ENCODE measurements at places on chromosomes 12 and 14.
A peak's percentile ranks its signal among the peaks of the same experiment; 100 is the strongest.

DNA sequence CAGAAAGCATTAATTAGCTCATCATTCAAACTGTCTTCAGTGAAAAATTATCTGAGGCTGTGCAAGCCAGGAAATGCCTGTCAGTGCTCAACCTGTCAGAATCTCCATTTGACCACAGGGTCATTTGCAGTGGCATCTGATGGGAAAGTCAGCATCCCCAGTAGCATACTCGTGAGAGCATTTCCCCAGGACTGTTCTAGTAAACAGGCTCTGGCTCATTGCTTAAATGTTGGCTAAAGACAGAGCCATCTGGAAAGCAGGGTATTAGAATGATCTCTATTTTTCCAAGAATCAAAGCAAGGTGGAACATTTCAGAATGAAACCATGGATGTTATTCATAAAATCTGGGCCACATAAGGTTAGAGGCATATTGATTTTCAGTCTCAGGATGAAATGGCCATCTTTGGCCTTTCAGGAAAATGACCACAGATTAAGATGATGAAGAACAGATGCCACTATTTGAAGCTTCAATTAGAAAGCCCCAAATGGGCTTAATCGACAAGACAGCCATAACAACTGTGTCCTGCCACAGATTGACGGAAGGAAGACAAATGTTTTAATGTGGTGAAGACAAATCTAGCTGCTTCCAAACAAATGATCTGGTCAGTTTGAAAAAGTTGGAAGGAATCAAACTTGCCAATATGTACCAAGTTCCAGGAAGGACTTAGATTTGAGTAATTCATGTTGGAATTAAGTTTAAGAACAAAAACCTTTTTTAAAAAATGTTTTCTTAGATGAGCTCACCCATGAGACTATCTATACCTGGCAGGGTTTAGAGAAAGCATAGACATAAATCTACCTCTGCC is 94.0 kb upstream of the FAR2 start:
- peak; percentile 22 for DNase-seq

GRCh38 chr12:43579206-43579605 is 27.2 kb upstream of the ADAMTS20 start:
- DNase-seq: peak; percentile 16

DNA sequence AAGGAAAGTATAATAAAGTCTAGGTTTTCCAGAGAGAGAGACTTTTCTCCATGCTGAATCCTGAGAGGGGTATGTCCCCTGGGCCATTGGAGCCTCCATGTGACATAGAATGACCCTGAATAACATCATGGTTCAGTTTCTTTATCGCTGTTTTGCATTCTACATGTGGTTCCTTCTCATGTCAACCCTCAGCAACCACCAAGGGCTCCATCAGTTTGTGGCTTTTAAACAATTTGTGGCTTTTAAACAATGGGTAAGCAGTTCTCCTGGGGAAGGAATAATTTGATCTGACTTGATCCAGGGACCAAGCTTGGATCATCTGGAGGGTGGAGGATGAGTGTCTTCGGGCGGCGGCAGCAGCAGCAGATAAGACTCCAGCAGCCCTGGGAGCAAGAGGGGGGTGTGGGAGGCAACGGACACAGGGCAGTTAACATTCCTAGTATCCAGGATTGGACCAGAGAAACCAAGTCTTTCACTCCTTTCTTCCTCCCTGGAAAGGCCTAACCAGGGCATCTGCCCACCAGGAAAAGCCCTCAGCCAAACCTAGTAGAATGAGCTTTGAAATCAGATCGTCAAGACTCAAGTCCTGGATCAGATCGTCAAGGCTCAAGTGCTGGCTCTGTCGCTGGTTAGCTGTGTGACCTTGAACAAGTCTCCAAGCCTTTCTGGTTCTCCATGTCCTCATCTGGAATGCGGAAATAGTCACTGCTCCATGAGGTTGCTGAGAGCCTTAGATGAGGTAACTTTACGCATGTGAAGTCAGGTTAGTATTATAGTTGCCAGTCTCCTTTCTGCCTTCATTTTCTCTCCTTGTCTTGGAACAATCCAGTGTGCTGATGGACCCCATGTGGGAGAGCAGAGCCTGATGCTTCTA is 27.8 kb upstream of the FAM222A start:
- DNase-seq: no peak

DNA sequence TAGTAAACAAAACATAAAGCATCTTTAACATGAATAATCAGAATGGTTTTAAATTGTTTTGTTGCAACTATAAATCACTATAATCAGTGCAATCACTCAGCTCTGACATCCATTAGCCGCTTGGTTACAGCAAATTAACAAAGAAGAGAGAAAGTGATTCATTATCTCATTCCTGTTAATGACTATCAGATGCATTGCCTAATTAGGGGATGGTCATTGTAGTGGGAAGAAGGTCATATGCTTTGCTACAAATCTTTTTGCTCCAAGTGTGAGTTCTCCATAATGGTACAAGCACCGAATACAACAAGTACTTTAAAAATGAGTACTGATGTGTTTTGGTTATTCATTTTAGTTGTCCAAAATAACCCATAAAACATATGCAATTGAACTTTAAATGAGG is 272.0 kb downstream of the AKAP6 start:
- DNase-seq: no peak

DNA sequence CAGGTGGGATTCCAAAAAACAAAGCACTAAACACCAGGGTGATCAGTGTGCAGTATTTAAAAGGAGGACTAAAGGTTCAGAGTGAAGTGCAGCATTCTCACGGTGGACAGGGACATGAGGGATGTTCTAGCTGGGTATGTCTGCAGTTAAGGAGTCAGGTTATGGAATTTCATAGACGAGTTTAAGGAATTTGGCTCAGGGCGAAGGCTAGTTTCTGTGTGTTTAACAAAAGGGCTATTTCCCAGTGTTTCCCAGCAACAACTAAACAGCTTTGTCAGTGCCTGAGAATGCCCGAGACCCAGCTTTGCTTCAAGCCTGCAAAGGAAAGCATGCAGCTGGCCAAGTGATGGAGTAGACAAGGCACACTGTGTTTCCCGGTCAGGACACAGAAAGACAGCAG is 7.0 kb downstream of the KRT1 start:
- peak; percentile 16 for DNase-seq

DNA sequence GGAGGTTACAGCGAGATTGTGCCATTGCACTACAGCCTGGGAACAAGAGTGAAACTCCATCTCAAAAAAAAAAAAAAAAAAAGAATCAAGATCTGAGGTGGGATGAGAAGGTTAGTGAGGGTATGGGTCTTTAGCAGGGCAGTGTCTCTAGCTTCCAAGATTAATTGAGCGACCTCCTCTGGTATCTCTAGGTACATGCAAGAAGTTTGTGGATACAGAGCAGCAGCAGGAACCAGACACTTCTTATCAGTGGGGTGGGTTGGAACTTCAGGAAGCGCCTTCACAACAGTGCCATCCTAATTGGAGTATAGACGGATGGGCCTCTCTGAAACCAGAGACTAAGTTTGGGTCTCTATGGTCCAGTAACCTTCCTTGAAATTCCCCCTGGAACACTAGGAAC is 51.9 kb upstream of the CISTR start:
- DNase-seq: no peak

- peak; percentile 98 for DNase-seq
These were observed 244.4 kb downstream of the ZFP36L1 start for GRCh38 chr14:68548194-68549076.

DNA sequence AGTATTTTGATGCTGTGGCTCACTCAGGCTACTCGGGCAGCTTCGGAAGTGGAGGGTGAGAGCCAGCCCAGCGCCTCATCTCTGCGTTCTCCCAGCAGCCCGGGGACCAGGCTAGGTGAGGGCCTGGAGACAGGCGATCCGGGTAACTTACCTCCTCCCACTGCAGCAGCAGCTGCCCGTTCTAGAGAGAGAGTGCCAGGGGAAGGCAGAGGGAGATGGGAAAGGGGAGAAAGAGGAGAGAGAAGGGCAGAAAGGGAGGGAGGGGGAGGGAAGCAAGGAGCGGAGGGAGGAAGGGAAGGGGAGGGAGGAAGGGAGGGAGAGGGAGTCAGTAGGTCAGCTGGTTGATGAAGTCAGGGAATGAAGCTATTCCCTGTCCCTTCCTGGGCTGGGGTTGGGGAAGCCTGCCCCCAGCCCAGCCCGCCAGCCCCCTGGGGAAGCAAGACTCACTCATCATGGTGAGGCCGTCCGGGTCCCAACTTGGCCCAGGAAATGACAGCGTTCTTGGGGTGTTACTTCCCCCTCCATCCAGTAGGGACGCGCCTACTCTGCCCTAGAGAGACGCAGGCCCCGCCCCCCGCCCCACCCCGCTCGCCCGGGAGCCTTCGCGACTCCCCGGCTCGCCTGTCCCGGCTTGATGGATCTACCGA is at the start of gene IFI27L2:
Gene IFI27L2 (minus strand): TSS at position 494 of the 647 bp plus-strand sequence. CDS start 40 bp downstream, at position 454.
- DNase-seq: peak; percentile 88

DNA sequence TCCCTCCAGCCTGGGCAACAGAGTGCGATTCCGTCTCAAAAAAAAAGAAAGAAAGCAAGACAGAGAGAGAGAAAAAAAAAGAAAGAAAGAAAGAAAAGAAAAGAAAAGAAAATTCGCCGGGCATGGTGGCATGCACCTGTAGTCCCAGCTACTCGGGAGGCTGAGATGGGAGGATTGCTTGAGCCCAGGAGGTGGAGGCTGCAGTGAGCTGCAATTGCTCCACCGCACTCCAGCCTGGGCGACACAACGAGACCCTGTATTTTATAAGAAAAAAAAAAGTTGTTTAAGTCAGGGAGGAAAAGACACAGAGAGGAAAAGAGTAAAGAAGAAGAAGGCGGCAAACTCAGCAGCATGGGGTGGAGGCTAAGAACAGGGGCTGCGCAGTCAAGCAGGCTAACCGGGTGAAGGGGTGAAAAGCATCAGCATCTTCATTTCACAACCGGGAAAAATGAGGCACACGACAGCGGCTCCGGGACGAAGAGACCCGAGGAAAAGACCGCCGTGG is 557 bp upstream of the FICD start:
- DNase-seq: no peak

- no peak for DNase-seq
These were observed 471.4 kb downstream of the ETNK1 start for GRCh38 chr12:23096321-23096720.

GRCh38 chr12:70983692-70984091 is 63.2 kb upstream of the PTPRR start:
- no peak for DNase-seq

DNA sequence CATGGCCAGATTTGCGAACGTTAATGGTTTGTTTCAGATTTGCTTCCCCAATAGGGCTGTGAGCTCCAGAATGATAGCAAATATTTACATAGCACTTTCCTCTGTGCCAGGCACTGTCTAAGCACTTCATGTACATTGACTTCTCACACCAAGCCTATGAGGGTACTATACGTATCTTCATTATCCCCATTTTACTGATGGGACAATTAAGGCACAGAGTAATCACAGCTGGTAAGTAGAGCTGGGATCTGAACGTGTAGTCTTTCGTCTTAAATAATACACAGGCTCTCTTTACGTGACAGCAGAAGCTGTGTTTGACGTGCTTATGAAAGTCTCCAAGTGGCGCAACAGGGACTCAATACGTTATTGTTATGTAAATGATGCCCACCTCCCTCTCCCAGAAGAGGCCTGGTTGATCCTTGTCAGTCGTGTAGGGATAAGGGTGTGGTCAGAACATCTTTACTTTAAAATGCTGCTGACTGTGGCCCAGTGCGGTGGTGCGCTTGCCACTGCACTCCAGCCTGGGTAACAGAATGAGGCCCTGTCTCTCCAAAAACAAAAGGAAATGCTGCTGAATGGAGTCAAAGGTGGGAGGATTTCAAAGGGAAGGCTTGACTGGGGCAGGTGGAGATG is 66.3 kb upstream of the TCL1B start:
- DNase-seq: no peak

DNA sequence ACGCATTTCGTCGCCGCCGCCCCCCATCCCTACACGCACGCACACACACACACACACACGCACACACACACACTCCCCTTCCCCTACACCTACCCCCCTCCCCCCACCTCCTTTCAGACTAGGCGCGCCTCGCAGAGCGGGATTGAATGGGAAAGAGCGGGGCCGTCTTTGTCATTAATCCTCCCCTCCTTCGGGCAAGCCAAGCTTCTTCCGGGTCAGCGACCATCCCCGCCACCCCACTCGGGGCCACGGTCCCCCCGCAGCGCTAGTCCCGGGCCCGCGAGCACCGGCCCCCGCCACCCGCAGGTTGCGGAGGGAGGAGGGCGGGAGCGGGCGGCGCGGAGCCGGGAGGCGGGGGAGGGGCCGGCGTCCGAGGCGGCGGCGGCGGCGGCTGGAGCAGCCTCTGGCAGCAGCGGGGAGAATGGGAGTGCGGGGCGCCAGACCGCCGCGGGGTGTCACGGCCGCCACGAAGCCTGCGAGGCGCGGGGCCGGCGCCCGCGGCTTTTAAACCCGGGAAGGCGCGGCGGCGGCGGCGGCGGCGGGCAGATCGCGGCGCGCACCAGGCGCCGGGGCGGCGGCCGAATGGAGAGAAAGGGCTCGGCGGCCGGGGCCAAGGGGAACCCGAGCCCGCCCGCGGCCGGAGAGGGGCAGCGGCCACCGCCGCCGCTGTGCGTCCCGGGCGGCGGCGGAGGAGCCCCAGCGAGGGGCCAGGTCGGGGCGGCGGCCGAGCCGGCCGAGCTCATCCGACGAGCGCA is at the start of gene TTC9:
Gene TTC9 (plus strand): TSS at position 369 of the 755 bp plus-strand sequence. CDS start 214 bp downstream, at position 583.
- peak; percentile 29 for DNase-seq
